ENCODE measurements at places on chromosomes 4 and X.

- no peak for DNase-seq
Observed at GRCh38 chr4:15035159-15035558, 32.9 kb downstream of the CPEB2 start.

DNA sequence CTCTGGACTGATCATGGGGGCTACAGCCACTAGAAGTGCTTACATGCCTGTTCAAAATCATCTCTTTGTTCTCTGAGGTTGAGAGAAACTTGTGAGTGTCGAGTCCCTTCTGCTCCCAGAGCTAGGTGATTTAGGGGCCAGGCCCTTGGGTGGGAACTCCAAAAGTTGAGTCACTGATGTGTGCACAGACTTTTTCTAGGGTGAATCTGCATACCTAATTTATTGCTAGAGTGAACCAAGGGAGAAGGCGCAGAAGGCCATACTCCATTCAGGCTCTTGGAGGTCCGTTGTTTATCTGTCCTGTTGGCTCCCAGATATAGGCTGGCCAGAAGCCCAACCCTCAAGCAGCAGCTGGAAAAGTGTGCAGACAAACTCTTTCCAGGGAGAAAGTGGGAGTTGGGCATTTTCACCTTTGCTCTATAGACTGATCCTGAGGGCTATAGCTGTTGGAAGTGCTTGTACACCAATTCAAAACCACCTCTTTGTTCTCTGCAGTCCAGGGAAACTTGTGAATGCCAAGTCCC is 80.8 kb upstream of the ARX start:
- no peak for DNase-seq

DNA sequence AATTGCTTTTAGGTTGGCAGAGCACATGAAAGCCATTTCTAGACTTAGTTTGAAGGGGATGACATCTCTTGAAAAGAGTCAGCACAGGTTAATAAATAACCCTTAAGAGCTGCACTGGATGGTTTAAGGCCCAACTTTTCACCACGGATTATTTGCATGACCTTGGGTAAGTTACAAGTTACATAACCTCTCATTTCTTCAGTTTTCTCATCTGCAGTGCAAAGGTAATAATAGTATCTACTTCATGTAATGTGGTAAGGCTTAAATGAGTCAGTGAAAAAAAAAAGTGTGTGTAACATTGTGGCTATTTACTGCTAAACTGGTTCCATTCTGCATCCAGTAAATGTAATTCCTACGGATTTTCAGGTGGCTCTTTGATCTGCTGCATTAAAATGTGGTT is 715.8 kb downstream of the CCSER1 start:
- no peak for DNase-seq

GRCh38 chr4:70405765-70406164 is 8.0 kb downstream of the OPRPN start:
- DNase-seq = no peak

DNA sequence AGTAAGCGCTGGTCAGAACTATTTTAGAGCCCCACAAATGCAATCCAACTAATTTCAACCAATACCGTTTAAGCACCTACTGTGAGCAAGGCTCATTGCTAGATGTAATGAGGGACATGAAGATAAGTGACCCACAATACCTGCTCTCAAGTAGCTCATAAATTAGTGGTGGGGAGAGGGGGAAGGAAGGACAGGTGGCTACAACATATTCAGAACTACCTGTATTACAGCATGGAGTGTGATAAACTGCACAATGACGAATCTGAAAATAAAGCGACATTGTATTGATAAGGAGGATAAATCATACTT is 311.6 kb upstream of the DIAPH2 start:
- DNase-seq = no peak

DNA sequence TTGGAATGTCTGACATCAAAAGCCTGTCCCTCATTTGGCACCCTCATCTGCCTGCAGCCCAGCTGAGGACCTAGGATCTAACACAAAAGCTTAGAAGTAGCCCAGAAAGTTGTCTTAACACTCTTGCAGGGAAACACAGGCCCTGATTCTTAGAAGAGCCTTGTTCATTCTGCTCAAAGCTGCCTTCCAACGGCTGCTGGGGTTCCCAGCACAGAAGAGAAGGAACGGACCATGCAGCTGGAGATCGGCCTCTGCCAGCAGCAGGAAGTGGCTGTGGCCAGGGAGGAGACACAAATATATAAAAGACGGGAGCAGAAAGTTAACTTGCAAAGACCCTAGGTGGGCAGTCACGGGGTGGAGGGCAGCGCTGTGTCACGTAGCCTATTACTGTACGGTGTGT is 20.4 kb downstream of the PRPS2 start:
- DNase-seq = no peak

- DNase-seq = no peak
Observed at GRCh38 chr4:151356510-151356909, 31.1 kb upstream of the SH3D19 start.

DNA sequence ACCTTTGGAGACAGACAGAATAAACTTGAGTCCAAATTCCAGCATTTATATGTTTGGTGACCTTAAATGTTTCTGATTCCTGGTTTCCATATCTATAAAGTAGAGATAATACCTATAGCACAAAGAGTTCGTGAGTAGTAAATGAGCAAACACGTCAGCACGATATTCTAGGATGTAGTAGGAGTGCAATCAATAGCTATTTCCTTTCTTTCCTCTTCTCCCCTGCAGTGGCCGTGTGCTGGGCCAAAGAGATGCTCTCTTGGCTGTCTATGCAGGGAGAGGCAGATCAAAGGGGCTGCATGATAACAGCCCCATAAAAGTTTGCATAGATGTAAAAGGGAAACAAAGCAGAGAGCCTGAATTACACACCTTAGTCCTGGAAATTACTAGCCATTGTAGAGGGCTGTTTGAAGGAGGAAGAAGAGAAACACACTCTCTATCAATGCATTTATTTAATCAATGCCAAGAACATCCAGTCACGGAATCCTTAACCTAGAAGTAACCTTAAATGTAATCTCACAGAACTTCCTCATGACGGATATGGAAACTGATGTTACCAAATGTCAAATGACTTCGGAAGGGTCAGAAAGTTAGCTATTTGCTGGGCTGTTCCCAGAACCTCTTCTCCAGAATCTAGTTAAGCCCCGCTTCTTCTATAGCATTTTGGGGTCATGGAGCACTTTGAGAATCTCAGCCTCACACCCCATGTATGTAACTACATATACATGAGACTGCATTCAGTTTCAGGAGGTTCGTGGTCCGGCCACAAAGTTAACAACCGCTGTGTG is 35.5 kb upstream of the PLAC8 start:
- DNase-seq = no peak

- DNase-seq = peak; percentile 1
Observed at GRCh38 chrX:30971774-30972603, 82.9 kb upstream of the TAB3 start.

DNA sequence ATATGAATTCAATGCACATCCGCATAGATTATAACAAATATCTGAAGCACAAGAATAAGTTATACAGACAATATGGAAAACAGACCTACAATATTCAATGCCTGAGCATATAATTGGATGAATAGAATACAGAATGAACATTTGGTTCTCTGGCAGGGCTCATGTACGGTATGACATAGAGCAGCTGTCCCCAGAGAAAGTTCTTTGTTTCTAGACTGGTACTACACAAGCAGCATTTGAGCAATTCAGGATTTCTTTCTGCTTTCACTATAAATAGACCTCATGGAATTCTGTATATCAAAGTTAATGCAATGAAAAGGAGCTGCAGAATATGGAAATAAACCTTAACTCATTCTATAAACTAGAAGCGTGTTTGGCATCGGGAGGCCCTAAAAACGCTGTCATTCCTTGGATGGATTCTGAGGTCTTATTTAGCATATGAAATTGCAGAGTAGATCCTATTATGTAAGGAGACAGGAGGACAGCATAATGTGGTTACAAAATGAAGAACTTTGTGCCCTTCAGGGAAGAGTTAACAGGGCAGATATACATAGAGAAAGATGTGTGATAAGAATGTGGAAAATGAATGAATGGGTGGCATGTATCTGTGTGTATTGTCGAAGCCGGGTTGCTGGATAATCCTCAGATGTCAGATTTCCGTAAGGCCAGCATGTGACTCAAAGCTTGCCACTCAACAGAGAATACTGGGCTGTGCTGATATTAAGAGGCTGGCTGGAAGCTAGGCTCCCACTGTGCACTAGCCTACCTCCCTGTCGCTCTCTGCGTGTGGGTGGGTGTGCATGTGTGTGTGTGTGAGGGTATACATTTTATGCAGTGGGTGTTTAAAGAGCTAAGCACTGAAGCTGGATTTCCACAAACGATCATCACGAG is 103.3 kb upstream of the SLC4A4 start:
- no peak for DNase-seq

GRCh38 chr4:26821677-26822503 is 38.8 kb upstream of the STIM2 start:
- DNase-seq = no peak

GRCh38 chrX:45360571-45360970 is 159.9 kb upstream of the DIPK2B start:
- DNase-seq = no peak

DNA sequence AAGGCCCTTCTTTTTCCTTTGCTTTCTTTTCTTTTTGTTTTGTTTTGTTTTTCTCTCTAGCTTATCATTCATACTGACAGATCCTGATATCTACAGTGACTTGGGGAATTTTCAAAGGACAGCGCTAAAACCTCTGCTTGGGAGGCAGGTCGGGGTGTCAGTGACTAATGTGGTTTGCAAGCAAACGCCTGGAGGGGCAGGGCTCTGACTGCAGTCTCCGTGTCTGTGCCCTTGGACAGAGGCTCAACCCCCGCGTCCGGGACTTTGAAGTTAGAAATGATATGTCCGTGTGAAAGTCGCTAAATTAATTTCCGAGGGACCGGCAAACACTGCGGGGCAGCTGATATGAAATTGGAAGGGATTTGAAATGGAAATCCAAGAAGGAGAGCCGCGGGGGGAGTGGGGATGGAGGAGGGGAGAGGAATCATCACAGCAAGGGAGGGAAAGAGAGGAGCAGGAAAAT is 312.4 kb downstream of the DHRSX start:
- DNase-seq = no peak

DNA sequence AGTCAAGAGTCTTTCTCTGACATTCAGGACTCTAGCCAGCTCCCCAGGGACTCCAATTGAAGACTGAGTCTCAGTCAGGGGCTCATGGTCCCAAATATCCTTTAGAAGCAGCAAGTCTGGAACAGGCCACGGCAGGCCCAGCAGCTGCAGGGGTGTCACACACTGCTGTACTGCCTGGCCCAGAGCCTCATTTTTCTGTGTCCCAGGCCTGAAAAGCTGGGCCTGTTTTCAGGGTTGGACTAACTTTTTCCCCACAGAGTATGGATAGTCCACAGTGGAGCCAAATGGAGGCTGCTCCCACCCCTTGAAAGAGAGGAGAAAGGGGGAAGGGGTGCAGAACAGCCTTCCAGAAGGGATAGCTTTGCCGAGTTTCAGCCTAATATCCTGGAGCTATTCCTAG is 146.8 kb upstream of the NALF2 start:
- DNase-seq = no peak

GRCh38 chrX:53001958-53002357 is 43.6 kb upstream of the FAM156A start:
- DNase-seq = no peak

DNA sequence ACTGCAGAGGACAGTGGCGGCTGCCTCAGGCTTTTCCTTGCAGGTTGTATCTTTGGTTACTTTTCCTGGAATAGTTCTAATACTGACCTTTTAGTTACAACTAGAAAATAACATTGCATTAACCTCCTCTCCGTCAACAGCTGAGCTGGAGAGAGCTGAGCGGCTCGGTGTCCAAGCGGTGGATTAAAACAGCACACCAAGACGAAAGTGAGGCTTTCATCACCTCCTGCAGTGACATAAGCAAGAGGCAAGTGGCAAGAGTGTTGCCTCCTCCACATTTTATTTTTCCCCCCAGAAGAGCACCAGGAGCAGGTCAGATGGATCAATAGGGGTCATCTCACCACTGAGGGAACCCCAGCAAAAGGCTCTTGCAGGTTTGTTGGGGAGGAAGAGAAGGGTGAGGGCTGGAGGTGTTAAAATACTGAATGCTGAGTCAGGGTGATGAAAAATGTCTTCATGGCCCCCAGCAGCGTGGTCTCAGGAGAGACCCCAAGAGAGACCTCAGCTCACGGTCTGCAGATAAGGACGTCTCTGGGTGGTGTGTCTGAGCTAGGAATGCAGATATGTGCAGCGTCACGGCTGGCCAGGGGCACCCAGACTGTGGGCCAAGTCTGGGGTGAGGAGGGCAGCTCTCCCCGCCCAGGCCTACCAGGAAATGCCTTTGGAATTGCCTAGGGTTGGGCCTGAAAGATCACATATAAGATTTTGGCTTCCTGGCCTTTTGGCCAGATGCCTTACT is 50.3 kb downstream of the CASP3 start:
- DNase-seq = no peak

DNA sequence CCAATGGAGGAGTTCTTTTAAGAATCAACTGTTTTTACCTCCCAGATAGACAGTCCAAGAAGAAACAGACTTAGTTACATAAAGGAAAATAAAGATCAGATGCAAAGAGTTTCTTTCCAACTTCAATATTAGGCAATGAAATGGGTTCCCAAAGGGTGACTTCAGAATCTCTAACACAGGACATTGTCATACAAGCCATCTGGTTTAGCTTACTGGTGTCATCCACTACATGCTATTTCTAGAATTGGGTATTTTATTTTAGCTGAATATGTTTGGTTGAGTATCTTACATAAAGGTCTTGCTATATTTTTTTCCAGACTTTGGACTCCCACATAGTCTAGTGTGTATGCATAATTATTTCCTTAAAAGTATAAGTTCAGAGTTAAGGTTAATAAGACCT is 162.1 kb upstream of the SLC7A11 start:
- DNase-seq = no peak

DNA sequence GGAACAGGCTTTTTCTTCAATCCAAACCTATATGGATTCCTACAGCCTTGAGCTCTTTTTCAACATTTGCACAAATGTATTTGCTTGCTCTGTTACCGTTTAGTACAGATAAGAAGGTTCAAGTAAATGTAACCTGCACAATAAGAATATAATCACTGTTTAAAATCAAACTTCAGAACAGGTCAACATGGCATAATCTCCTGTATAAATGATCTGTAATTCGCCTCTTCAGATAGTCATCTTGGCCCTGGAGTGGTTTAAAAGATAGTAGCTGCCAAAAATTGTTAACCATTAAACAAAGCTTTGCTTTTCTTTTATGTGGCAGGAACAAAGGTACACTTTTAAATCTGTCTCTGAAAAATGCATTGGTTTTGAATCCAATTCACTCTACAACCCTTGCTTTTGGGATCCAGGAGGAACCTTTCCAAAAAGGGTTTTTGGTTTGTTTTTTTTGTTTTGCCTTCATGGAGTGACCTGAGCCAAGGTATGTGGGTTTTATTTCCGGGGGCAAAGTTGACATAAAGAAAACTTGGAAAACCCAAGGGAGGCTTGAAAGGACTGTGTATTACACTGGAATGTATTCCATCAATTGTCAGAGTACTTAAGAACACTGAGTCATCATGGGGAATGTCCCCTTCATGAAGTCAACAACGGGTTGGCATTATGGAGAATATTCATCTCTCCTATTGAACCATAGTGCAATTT is 210.4 kb upstream of the HCCS start:
- DNase-seq = no peak

GRCh38 chr4:15291122-15291521 is 136.7 kb upstream of the C1QTNF7 start:
- DNase-seq = no peak

- DNase-seq = no peak
Observed at GRCh38 chr4:31655328-31655727, 935.2 kb downstream of the PCDH7 start.

GRCh38 chr4:121200795-121201472 is 36.8 kb upstream of the TNIP3 start:
- no peak for DNase-seq

GRCh38 chr4:108043526-108043925 is 53.8 kb downstream of the HADH start:
- DNase-seq = no peak
